ENCODE measurements at places on chromosomes 1 and 21.
A peak's percentile ranks its signal among the peaks of the same experiment; 100 is the strongest.

DNA sequence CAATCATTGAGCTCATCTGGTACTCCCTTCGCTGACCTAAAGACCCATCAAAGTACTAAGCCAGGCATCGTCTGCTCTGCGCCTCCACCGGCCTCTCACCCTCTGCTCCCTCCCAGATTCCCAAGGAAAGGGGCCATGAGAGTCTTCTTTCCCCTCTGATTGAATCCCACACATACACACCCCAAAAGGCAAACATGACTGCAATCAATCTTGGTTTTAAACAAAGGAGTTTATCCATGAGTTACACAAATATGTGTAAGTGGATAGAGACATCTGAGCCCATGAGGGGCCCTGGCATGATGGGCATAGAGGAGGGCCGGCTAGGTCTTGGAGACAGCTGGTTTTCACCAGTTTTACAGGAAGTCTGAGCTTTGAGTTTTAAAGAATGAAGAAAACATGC, 50.9 kb downstream of the CAPN2 start:
- no peak for DNase-seq

DNA sequence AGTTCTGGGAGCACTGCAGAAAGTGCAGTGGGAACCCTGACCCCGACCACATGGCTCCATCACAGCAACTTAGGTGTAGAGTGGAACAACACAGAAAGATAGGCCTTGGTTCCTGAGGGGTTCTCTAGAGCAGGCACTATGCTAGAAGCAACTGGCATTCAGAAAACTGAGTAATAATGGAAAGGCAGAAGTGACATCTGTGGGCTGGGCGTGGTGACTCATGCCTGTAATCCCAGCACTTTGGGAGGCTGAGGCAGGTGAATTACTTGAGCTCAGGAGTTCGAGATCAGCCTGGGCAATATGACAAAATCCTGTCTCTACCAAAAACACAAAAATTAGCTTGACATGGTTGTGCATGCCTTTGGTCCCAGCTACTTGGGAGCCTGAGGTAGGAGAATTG, 5.3 kb downstream of the MRPS15 start:
- peak; percentile 51 for DNase-seq

- DNase-seq, result no peak
These were observed 20.1 kb downstream of the OR2B11 start for GRCh38 chr1:247437551-247438505.

DNA sequence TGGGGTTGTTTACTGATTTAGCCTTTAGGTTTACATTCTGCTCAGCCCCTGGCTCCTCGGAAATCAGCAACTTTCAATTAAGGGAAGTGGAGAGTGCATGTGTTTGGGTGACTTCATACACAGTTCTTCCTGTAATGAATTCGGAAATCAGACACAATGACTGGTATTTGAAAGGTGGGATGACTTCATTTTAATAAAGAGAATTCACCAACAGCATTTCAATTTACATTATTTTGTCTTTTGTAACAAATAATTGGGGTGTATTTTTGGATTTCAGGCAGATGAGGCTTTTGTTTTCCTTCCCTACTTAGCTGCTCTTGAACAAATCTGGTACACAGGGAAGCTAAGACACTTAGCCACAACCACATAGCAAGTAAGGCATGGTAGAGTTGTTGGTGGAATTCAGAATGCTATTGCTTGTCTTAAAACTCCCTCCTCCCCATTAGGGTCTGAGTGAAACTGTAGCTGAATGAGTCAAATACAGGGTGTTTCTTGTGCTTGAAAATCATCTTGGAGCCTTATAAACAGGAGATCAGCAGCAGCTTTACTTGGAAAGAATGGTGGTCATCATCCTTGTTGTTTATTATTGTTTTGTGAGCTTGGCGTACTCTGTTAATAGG, 917 bp downstream of the STX12 start:
- DNase-seq, result no peak

DNA sequence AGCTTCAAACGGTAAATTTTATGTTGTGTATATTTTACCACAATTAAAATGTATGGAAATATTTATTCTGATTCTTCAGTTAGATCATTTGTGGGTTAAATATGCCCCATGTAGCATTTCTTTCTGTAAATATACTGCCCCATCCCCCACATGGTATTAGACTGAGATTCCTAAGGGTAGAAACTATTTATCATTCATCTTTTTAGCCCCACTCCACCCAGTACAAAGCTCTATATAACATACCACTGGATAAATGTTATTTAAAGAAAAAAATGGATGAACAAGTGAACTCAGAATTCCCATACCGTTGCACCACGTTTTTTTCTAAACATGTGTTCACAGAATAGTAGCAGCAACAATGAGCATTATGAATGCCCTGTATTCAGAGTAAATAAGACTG, 234.0 kb upstream of the IRF2BP2 start:
- DNase-seq, result no peak

- DNase-seq, result no peak
These were observed 40.1 kb downstream of the BCAR3 start for GRCh38 chr1:93641527-93641926.

DNA sequence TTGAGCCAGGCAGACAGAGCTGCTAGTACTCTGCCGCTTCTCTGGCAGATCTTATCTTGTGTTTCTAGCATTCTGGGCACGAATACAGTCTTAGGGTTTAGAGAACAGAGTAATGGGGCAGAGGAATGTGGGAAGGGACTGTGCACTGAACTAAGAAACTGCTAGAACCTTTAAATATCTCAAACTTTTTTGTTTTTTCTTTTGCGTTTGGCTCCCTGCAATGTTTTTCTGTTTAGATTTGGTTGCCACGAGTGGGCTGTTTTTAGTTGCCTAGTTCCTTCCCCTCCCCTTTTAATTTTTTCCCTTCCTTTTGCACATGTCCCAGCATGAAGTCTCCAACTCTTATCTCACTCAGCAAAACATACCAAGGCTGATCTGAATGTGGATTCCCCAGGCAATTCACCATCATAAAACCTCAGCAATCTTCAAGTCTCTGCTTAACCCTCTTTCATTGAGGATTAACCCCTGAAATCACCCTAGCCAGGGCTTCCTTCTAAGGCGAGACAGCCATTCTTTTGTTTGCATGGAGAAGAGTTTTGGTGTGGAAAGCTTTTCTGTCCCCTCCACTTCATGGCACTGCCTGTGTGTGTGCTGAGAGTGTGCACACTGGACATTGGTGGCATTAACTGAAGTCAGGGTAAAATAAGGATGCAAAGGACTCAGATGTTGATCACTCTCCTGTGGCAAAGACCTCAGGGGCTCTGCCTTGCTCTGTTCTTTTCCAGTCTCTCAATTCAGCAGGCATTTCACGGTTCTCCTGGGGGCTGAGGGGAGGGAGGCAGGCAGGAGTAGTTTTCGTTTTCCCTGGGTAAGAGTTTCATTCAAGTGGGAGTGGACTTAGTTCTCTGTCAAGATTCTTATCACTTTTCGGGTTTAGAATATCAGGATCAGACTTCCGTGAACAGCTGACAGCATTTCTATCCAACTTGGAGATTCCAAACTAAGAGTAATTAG, 2.8 kb upstream of the ATF3 start:
- no peak for DNase-seq

GRCh38 chr1:3672231-3672970, 20.1 kb downstream of the TP73 start:
- no peak for DNase-seq

DNA sequence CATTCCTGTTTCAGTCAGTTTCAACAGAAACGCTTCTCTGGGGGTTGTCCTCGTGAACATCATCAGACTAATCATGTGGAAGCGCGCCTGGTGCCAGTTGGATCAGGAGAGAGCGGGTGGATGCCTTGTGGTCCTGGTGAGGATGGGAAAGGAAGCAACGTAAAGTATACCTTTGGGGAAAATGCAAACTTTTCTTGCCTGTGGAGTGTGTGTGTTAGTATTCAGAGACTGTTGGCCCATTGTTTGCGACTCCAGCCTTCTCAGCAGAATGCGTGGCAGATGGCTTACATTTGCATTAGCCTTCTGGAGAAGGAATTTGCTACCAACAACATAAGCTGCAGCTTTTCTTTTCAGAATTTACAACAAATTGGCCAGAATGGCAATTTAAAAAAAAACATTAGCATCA, 173.9 kb downstream of the RWDD3 start:
- no peak for DNase-seq

GRCh38 chr1:181259026-181259745, 170.7 kb downstream of the IER5 start:
- DNase-seq, result no peak

GRCh38 chr1:159315381-159315780, 13.2 kb downstream of the FCER1A start:
- no peak for DNase-seq

DNA sequence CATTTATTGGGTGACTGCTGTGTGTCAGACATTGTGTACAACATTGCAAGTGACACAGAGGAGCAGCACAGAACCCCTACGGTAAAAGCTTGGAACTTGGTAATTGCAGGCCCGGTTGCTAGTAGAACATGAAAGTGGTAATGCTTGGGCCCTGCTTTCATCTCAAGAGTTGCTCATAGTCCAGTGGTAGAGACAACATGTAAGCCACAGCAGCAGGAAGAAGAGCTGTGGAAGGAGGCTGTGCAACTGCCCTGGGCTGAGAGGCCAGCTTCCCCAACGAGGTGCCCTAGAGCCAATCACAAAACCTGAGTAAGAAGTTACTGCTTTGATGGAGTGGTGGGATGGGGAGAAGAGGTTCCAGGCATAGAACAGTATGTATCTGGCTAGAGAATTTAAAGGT, 18.4 kb downstream of the CNIH4 start:
- no peak for DNase-seq

DNA sequence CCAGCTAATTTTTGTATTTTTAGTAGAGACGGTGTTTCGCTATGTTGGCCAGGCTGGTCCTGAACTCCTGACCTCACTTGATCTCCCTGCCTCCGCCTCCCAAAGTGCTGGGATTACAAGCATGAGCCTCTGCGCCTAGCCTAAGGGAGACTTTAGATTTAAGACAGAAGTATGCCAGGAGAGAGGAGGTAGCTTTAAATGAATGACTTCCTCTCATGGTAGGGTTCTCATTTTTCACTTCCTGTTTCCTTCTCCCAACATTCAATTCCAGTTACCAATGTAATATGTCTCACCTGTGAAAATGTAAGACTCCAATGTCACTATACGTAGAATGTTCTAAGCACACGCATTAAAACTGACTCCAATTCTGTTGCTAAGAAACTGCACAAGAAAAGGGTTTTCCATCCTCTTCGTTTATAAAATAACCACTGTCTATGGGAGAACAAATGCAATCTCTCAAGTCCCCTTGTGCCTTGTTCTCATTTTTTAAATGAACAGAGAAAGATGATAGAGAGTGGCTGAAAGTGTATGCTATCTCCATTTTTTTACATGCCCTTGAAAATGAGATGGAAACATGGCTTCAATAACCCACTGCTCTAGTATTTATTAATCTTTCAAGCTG, 140.0 kb downstream of the SLC45A1 start:
- DNase-seq, result no peak

DNA sequence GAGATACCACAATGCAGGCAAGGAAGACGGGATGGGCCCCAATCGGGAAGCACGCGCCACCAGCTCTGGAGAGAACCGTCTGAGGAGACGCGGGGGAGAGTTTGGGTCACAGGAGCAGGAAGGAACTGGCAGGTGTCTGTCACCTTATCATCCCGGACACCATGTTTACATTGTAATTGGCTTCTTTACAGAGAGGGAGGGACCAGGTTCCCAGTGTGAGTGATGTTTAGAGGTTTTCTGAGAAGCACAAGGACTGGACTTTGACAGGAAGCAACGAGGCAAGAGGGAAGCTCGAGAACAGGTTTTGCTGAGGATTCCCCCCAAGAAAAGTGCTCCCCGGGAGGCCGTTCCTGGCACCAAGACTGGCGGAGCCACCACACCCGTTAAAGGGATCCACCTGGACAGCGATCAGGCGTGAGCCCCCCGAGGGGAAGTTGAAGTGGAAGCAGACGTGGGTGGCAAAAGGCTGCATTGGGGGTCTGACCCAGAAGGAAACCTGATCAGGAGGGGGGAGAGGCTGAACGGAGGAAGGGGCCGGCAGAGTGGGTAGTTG, 957 bp downstream of the EPS15 start:
- DNase-seq, result no peak

GRCh38 chr1:61089741-61090140, 7.4 kb downstream of the NFIA start:
- no peak for DNase-seq

GRCh38 chr21:44939532-44940115, at the start of gene SLX9:
Gene SLX9 (plus strand): TSS chr21:44940029. CDS start chr21:44940058, 29 bp downstream.
- peak; percentile 78 for DNase-seq

GRCh38 chr1:23556635-23557470, 2.4 kb downstream of the ID3 start:
- DNase-seq, result no peak

- no peak for DNase-seq
These were observed 22.1 kb downstream of the RUSC1 start for GRCh38 chr1:155342842-155343241.

GRCh38 chr1:8104278-8105236, 78.4 kb upstream of the ERRFI1 start:
- no peak for DNase-seq

DNA sequence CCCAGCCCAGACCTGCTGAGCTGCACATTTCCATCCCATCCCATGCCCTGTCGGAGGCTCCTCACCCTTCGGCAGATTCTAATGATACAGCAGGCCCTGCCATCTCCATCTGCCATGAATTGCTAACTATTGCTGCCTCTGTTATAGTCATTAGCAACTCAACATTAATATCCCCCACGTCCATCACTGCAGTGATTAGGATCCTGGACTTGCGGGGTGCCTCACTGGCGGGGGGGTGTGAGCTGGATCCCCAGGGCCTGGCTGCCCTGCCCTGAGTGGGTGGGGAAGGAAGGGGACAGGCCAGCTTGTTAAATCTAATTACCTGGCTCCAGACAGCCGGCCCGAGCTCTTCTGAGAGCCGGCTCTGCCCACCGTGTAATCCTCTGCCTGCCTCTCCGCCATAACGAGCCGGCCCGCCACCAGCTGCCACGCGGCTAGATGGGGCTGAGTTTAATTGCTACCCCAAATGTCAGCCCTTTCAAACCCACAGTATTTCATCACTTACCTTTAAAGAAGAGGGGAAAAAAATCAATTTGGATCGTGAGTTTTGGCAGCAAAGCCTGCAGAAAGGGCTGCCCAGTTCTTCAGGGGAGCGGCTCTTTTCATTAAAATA, 227.3 kb upstream of the CSF3R start:
- no peak for DNase-seq

- DNase-seq, result no peak
These were observed 103.8 kb downstream of the TRABD2B start for GRCh38 chr1:47893412-47893811.

GRCh38 chr1:41661428-41662060, 177.1 kb upstream of the EDN2 start:
- no peak for DNase-seq

DNA sequence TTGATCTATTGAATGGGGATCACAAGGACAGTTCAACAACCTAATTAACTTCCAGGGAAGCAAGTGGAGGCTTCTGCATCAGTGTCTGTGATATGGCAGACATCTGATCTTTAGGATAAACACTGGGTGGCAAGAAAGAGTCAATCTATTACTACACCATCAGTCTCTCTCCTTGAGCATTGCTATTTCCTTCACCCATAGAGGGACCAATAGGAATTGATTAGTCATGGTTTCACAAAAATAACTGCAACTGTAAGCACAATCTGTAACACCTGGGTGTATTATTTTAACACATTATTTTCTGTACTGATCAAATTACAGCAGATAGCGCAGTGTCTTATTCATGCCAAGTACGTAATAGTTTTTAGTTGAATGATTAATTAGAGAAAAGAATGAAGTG, 50.3 kb downstream of the USP24 start:
- DNase-seq, result no peak

All from stimulated activated CD4-positive, alpha-beta T cell treated with anti-CD3 and anti-CD28 coated beads, Interleukin-2, amount 100 ng/mL, for 48 hours (primary cell).